ENCODE measurements at places on chromosomes 3 and 15.

DNA sequence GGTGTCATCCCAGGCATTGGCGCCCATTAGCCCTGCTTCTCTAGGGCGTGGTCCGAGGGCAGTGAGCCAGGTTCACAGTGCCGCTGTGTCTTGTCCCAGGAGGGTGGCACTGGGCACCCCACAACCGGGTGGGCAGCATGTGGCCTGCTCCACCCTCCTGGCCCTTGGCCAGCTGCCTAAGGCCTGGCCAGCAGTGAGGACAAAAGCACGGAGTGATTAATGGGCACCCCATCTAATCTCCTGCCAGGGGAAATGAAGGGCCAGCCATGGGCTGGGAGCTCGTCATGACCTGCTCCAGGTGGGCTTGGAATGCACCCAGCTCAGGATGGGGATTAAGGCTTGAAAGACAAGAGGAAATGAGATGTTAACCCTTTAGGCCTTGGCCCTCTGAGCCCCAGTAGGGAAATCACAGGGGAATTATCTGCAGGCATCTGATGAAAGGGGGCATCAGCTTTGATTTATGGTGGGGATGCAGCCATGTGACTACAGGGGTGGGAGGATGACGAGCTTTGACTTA lies 5.2 kb downstream of the THSD4 start:
- no peak for DNase-seq

DNA sequence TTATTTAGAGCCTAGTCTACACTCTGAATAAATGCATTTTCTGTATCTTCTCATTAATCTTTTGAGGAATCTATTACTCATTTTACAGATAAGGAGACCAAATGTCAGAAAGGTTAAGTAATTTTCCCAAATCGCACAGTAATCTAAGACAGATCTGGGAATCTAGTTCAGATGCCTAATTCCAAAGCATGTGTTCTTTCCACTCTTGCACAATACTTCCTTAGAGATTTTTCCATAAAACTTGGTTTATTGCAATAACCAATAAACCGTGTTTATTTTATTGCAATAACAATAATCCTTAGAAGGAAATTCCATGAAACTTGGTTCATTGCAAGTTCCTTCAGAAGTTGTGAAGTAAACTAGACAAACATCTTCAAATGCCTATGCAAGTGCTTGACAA lies 17.4 kb upstream of the COL8A1 start:
- peak; percentile 67 for DNase-seq

DNA sequence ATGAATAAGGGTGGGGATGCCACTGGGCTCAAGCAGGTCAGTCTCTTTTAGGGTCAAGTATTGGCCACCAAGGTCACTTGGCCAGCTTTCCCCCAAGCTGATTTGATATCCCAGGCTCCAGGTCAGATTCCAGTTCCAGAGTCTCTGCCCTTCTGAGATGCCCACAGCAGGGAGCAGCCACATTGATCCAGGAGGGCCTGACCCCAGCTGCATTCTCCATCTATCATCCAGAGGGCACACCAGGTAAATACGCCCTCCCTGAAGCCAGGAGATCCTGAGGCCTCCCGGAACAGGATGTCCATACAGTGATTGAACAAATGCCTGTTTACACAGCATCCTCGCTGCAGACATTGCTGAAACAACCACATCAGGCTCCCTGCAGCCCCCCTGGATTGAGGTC lies 264.6 kb upstream of the TLE3 start:
- no peak for DNase-seq

GRCh38 chr15:79922512-79923078 lies 25.8 kb upstream of the MTHFS start:
- DNase-seq = no peak

DNA sequence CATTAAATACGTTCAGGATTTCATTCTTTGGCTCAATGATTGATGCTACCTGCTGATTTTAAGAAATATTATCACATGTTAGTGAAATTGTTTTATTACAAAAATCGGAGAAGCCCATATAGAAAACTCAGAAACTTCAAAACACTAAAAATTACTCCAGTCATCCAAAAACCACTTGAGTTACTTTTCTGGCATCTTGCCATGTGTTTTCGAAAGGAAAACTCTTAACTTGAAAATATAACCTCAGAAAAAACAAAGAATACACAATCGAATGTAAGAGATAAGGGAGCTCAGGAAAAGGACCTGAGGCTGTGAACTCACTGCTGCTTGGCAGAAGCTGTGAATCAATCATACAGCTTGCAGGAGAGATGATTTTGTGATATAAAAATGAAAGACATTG lies 151.3 kb upstream of the SLITRK3 start:
- no peak for DNase-seq

DNA sequence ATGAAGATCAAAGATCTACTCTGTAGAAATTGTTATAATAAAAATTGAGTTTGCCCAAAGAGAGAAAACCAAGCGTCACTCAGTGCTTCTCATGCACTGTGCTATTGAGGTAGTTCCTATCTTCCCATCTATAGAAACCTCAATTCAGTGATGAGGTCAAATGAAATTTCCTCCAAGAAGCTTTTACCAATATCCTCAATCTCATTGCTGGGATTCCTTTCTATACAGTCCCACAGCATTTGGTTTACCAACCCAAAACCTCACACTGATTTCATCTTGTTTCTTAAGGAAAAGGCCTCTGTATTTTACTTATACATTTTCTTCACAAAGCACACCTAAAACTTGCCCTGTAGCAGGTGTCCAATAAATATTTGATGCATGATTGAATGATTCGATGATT lies 147.2 kb downstream of the ALCAM start:
- no peak for DNase-seq

- DNase-seq = no peak
Measured at GRCh38 chr3:25895031-25895430, 105.1 kb downstream of the OXSM start.

DNA sequence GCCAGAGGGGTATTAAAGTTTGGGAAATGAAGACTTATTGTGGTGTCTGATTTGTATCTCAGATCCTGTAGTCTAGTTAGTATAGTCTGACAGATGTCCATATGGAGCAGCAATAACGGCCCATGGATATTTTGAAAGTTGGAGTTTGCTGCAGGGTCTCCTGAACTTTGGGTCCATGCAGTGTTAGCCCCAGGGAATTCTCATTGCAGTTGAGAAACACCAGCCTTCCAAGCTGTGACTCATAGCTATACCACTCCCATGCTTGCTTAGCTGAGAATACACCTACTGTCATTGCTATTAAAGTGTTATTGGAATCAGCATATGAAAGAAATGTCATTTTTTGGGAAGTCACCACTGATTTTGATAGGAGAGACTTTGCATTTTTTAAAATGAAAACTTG lies 29.2 kb downstream of the TMOD2 start:
- DNase-seq = no peak

DNA sequence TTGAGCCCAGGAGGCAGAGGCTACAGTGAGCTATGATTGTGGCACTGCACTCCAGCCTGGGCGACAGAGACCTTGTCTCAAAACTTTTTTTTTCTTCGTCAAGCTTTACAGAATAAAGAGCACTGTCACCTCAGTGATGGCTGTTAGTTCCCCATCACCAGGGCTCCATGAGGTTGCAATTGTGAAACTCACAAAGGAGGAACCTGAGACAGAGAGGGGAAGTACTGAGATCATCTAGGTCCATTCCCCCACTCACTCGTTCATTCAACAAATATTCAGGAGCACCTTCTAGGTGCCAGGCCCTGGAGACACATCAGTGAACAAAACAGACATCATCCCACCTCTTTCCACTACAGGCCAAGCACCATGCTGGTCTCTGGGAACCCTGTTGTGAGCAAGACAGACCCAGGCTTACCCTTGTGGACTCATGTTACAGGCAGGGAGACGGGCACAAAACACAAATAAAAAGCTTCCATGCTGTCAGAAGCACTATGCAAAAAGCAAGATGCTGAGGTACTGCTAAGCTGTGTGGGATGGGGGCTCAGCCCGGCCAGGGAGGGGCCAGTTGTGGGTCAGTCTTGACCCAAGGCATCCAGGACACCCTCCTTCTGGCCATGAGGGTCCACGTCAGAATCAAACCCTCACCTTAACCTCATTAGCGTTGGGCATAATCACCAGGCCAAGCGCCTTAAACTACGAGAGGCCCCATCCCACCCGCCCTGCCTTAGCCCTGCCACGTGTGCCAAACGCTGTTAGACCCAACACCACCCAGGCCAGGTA lies 2.1 kb upstream of the RHO start:
- DNase-seq = no peak

GRCh38 chr3:71127052-71127831 lies 456.3 kb downstream of the FOXP1 start:
- no peak for DNase-seq

DNA sequence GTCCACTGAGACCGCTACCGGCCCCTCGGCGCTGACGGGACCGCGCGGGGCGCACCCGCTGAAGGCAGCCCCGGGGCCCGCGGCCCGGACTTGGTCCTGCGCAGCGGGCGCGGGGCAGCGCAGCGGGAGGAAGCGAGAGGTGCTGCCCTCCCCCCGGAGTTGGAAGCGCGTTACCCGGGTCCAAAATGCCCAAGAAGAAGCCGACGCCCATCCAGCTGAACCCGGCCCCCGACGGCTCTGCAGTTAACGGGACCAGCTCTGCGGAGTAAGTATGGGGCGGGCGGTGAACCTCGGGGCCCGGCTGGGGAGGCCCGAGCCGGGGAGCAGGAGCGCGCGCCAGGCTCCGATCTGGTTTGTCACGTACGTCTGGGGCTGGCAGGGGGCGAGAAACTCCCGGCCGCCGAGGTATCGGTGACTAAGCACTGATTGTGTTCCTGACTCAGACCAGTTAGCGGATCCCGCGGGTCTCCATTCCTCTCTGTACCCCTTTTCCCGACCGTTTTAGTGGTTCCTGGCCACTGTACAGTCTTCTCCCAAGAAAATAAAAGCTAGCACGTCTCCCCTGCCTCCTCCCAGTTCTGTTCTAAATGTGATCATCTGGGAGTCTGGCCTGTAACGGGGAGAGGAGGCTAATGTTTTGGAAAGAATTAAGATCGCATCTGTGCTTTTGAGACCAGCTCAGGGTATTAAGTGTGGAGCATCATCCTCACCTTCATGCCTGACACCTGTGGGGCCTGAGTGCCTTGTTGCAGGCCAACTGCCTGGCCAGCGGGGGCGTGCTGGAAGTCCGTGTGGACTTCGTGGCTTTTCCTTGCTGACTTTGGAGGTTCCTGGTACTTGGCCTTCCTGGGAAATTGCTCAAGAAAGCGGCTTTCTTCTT lies 691 bp downstream of the MAP2K1 start:
- DNase-seq = peak; percentile 20

- DNase-seq = no peak
Measured at GRCh38 chr15:68775671-68776476, 44.8 kb downstream of the ANP32A start.

DNA sequence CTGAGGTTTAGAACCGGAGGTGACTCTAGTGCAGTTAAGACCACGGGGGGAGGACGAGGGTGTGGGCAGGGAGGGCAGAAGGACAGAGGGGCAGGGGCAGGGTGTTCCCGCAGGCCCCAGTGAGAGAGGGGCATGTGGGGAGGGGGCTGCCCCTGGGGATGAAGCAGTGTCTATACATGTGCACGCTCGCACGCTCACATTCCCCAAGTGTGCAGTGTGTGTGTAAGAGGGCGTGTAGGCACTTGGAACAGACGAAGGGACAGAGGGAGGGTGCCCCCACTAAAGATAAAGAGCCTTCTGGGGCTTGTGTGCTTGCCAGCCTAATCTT lies 69.5 kb upstream of the MEF2A start:
- DNase-seq = no peak

DNA sequence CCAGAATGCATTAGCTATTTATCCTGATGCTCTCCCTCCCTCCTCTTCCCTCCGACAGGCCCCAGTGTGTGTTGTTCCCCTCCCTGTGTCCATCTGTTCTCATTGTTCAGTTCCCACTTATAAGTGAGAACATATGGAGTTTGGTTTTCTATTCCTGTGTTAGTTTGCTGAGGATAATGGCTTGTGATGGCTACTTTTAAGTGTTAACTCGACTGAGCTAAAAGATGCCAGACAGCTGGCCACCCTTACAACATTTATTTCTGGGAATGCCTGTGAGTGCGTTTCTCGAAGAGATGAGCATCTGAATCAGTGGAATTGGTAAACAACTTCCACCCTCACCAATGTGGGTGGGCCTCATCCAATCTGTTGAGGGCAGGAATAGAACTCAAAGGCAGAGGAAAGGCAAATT lies 24.7 kb upstream of the TM2D3 start:
- peak; percentile 21 for DNase-seq

- peak; percentile 41 for DNase-seq
Measured at GRCh38 chr3:98563661-98564281, 29.6 kb downstream of the CPOX start.

- no peak for DNase-seq
Measured at GRCh38 chr15:81292523-81293001, 31.4 kb downstream of the STARD5 start.

GRCh38 chr3:174863488-174863887 lies 4.4 kb downstream of the NAALADL2 start:
- no peak for DNase-seq

DNA sequence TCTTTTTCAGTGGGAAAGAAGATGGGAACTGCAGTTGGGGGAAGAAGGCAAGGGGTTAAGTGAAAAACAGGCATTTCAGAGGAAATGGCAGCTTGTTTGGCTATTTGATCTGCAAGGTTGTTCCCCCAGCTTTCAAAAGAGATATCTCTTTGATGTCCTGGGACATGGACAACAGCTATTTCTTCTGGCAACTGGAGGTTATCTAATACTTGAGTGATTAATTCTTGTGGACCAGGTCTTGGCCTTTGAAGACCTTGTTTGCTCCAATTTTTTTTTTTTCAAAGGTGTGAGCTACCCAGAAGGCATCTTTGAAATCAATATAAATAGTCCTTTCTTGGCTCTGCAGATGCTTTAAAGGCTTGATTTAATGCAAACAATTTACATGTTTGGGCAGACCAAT lies 51.5 kb downstream of the KATNBL1 start:
- DNase-seq = no peak

DNA sequence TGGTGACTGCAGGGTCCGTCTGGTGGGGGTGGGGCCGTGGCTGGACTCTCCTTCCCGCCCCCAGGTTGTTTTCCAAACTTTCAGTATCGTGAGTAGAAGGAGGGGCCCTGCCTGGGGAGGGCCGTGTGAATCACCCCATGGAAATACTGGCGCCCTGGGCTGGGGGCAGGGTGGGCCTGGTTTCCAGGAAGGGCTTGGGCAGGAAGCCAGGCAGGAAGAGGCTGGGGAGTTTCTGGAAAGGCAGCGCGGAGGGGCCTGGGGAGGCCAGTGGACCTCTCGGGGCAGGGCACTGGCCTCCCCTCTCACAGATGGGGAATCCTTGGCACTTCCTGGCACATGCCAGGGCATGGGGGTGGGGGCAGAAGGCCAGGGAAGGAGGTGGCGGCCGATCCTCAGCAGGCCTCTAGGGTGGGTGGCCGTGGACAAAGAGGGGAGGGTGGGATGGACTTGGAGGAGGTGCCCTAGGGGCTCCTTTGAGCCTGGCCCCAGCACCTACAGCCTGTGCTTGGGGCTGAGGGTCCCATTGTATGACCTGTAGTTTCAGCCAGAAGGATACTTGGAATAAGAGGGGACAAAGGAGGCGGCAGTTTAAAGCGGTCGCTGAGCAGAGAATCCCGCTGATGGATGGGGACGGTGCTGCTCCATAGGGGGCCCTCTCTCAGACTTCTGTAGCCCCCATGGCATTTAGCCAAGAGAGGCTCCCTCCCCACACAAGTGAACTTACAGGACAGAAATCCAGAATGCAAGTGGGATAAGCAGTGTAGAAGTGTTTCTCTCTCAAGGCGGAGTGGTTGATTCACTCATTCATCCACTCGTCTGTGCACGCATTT lies 56.5 kb upstream of the GATA2 start:
- DNase-seq = no peak

Measured in AG09309 (cell line).